Activated gamma-delta T cell (primary cell): ENCODE measurements at places on chromosomes 1 and 21.

DNA sequence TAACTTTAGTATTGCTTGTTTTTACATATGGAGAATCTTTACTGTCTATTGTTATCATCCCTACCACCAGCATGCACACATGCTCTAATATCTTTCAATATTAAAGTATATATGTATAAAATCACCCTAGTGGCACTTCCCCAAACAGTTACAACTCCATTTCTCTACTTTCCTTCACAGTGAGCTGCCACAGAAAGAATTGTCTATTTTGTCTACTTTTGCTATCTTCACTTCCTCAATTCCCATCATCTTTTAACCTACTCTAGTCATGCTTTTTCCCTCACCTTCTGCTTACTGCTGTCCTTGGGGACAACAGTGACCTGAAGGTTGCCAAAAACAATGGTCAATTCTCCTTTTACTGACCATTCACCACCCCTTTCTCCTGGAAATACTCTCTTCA, 59.2 kb downstream of the VCAM1 start:
- DNase-seq = no peak

DNA sequence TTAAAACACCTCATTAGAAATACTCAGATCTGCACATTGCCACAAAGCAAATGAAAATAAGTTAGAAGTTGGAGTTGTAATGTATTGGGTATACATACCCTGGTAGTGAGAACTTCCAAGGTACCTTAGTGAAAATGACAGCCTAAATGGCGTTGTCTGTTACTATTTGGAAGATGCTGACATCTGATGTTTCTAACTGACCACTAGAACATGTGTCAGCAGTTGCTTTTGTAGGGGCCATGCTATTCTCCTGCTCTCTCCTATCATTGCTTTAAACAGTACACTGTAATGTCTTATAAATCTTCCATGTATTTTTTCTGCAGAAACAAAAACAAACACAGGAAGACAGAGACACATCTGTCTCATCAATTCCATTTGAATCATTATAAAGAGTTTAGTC, 40.1 kb downstream of the LAMC1 start:
- DNase-seq = no peak

DNA sequence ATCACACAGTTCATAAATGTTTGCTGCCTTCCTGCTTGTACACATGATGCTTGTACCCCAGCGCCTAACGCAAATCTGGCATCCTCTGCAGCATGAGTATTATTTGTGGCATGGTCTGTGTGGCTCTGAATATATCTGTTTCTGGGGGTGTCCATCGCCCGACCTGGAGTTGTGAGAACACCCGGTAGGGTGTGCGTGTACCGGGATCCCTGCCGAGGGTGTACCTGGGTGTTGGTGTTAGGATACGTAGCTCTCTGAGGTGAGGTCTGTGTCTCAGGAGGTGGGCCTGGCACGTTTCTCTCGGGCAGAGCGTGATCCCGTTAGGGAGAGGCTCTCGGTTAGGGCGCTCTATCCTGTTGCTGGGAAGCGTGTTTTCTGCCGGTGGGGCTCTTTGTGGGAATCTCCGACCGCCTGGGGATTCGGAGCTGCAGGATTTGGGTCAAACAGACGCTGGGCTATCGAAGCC, 10.4 kb upstream of the CDC20 start:
- DNase-seq = no peak

- no peak for DNase-seq
Measured at GRCh38 chr1:38444311-38444710, 397.7 kb upstream of the POU3F1 start.

DNA sequence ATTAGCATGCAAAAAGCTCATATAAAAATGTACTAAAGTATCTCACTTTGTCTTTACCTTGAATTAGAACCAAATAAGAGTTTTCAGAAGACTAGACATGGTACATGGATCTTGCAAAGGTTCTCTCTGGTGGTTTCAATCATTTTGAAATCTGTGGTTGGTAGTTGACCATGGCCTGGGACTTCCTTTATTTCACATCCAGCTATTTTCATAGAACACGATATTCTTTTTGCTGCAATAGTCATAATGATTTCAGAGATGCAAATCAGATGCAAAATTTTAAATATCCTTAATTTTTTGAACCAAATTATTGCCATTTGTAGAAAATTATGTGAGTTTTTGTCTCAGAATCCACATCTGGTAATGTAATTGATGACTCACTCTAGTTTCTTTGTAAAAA, 375.1 kb upstream of the ZP4 start:
- DNase-seq = no peak

GRCh38 chr1:170284951-170285350, 139.2 kb downstream of the NTMT2 start:
- no peak for DNase-seq

DNA sequence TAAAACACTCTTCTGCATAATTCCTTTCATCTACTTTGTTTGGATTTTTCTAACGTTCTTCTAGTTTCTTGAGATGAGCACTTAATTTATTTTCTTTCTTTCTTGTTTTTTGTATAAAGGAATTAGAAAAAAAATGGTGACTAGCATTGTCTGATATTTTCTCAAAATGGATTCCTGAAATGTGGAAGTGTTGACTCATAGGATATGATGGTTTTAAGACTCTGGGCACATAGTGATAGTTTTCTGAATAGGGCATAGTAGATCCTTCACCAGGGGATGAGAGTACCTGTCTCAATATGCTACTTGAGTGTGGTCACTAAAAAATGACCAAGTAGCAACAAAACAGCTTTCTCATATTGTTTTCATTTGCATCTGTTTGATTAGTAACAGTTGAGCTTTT, 100.9 kb downstream of the PEX14 start:
- DNase-seq = no peak

GRCh38 chr1:12338823-12339222, 109.0 kb downstream of the VPS13D start:
- no peak for DNase-seq

- DNase-seq = no peak
Measured at GRCh38 chr21:45246386-45247320, 41.0 kb downstream of the POFUT2 start.

- no peak for DNase-seq
Measured at GRCh38 chr1:30450818-30451233, 272.6 kb downstream of the MATN1 start.

DNA sequence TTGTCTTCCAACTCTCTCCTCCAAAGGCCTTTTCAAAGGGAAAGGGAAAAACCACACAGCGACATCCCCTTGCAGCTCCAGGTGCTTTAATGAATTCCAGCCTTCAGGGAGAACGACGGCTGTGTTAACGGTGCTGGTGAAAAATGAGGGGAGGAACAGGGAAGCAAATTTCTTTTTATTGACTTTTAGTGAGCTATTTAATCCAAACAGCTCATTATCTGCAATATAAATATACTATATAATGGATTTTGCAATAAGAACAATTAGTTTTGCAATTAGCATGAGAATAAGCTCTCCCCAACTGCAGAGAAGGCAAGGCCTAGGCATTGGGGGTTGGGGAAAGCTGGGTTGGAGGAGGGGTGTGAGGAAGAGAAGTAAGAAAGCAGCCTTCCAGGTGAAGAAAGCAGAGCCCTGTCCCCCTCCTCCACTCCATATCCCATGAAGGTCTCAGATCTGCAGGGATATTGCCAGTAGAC, 159.0 kb upstream of the ZC3H12A start:
- no peak for DNase-seq

DNA sequence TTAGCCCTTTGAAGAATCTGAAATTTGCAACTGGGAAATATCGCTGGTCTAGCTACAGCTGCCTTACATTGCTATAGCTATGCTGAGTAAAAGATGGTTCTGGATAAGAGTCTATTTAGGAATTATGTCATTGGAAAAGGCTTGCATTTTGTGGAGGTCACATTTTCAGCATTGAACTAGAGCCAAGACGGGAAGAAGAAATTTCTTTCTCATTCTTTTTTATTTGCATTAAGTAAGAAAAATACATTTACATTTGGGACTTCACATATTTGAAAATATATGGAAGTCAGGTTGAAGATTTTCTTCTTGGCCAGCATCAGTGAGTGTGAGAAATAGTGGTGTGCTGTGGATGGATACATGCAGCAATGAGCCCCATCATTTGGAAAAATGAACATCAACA, 291.6 kb downstream of the PTBP2 start:
- DNase-seq = no peak

GRCh38 chr1:44549510-44549909, 124.8 kb downstream of the TMEM53 start:
- DNase-seq = no peak

- no peak for DNase-seq
Measured at GRCh38 chr1:55213151-55213884, 1.8 kb downstream of the USP24 start.

DNA sequence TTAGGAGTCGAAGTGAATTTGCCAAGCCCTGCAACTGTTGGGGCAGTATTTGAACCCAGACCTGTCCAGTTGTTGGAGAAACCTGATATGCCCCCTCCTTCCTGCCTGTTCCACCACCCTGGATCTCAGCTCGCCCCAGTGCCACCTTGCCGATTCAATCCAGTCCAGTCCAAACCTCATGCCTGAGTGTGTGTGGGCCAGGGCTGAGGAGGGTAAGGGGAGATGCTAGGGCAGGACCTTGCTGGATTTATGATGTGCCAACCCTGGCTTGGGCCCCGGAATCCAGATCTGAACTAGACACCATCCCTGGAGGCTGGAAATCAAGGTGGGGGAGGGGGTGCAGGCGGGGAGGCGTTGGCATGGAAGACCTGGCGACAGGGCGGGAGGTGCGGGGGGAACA, 98.9 kb upstream of the WNT4 start:
- DNase-seq = no peak

- peak; percentile 9 for DNase-seq
Measured at GRCh38 chr21:35528116-35529042, 479.3 kb upstream of the RUNX1 start.

DNA sequence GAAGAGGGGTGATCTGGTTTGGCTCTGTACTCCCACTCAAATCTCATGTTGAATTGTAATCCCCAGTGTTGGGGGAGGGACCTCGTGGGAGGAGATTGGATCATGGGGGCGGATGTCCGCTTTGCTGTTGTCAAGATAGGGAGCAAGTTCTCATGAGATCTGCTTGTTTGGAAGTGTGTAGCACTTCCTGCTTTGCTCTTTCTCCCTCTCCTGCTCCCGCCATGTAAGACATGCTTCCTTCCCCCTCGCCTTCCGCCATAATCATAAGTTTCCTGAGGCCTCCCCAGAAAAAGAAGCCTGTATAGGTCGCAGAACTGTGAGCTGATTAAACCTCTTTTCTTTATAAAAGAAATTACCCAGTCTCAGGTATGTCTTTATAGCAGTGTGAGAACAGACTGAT, 27.9 kb downstream of the MYOM3 start:
- no peak for DNase-seq

GRCh38 chr1:12495725-12496124, 122.3 kb downstream of the DHRS3 start:
- DNase-seq = no peak

DNA sequence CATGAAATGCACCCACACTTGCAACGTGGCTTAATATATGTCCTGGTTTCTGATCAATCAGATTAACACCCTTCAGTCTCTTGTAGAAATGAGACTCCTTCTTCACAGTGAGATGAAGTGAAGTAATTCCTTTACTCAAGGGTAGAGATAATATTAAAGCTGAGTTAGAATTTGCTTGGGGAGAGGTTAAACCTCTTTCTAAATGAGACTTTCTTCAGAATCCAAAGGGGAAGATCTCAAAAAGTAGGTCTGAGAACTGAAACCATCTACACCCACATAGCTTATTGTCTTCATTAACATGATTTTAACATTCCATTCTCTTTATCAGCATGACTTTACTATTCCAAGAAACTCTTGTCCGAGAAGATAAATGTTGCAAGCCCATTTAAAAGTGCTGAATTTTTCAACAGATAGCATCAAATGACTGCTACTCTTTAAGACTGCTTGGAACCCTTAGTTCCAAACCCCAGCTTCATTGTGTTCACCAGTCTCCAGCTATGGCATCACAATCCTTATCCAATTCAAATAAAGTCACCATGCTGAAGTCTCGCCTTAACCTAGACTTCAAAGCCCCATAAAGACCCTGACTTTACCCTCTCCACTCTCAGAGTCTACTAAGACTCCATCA, 19.2 kb upstream of the TRAF3IP3 start:
- no peak for DNase-seq

- no peak for DNase-seq
Measured at GRCh38 chr1:177690996-177691395, 278.9 kb downstream of the SEC16B start.

DNA sequence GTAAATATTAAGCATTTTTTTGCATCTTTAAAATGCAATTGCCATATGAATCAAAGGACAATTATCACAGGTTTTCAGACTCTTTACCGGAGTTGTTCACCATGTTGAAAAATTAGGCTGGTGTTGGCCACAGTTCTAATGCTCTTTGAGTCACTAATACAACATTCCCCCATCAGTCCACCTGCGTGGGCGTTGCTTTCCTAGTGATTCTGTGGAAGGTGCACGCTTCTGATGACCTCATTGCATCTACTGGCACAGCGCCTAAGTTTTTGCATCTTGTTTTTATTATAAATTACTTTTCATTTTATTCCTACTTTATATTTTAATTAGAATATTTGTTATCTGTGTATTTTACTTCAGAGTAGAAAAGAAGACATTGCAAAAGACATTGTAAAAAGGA, 4.7 kb upstream of the F5 start:
- no peak for DNase-seq

DNA sequence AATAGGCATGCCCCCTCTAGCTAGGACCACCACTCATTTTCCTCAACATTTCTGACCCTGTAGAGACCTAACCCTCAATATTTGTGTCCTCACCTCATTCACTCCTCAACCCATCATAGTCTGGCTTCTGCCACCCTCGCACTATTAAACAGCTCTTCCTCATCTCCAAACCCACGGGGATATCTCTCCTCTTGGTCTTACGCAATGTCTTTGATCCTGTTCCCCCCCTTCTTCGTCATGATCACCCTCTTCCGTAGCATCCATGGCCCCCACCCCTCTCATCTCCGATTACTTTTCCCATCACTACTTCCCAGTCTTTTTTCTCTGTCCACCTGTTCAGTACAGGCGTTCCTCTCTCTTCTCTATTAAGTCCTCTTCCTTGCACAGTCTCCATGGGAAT, 51.7 kb upstream of the SPOCD1 start:
- DNase-seq = no peak

DNA sequence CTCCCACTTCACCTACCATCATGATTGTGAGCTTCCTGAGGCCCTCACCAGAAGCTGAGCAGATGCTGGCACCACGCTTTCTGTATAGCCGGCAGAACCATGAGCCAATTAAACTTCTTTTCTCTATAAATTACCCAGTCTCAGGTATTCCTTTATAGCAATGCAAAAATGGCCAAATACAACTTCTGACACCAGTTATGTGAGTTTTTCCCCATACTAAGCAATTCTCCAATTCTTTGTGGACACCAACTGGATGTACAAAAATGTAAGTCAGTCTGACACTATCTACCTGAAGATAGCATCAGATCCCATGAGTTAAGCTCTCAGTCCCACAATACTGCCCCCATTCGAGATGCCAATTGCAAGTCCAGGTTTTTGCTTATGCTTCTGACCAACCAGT, 65.4 kb upstream of the PPIH start:
- no peak for DNase-seq

- DNase-seq = no peak
Measured at GRCh38 chr1:105700723-105701122, 1355.8 kb upstream of the PRMT6 start.

GRCh38 chr1:235326719-235327558, 1.0 kb downstream of the ARID4B start:
- peak; percentile 46 for DNase-seq

- no peak for DNase-seq
Measured at GRCh38 chr1:198258491-198258890, 101.7 kb downstream of the NEK7 start.
